Memory B cell (primary cell): ENCODE measurements at places on chromosomes 12 and 14.

GRCh38 chr12:106113824-106114446 is 24.8 kb downstream of the NUAK1 start:
- no peak for DNase-seq

DNA sequence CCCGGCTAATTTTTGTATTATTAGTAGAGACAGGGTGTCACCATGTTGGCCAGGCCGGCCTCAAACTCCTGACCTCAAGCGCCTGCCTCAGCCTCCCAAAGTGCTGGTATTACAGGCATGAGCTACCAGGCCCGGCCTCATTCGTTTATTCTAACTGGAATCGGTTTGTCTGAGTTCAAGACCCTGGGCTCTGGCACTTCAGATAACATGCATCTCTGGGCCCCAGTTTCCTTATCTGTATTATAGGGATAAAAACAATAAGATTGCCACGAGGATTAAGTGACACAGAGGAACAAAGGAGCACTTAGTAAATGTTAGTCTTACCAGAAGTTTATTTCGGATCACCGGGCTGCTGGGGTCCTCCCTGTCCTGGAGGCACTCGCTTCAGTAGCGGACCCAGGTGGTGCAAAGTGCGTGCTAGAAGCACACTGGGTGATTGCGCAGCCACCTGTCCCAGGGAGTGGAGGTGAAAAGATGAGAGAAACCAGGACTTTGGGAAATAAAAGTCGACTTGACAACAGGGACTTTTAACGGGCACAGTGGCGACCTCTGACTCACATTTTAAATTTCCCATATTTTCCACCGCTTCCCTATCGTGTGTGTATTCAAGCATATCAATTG is 37.5 kb downstream of the ACACB start:
- no peak for DNase-seq

DNA sequence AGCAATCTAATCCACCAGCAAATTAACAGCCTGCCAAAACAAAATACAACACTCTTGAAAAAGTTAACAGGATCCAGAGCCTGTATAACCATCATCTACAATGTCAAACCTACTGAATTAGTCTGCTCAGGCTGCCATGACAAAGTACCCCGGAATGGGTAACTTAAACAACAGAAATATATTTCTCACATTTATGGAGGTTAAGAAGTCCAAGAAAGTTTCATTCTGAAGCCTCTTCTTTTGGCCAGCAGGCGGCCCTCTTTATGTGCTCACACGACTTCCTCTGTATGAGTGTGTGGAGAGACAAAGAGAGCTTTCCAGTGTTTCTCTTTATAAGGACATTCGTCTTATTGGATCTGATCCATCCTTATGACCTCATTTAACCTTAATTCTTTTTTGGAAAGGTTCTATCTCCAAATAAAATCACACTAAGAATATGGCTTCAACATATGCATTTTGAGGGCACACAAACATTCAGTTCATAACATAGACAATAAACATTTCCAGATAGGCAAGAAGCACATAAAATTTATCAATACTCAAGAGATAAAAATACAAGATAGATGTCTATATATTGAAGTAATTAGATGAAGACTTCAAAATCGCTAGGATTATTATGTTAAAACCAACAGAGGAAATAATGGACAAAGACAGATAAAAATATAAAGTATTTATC is 5.9 kb upstream of the RERG start:
- DNase-seq: no peak

GRCh38 chr12:85693093-85693665 is 143.0 kb downstream of the RASSF9 start:
- no peak for DNase-seq

DNA sequence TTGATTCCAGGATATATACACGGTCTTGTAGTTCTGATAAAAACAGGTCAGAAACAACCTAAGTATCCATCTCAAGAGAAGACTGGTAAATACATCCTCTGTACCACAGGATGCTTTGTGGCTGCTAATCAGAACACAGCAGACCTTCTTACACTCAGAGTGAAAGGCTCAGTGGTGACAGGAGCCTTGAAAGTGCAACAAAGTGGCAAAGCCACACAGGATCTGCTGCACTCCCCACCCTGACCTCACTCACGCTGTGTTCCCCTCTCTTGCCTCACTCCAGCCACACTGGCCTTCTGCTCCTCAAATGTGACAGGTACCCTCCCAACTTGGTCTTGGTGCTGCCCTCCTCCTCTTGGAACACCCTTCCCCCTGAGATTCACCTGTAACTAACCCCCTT is 98.1 kb upstream of the GRIP1 start:
- DNase-seq: no peak

- no peak for DNase-seq
These were observed 27.8 kb upstream of the FAM222A start for GRCh38 chr12:109685574-109686447.

GRCh38 chr14:70515811-70516210 is 19.0 kb downstream of the ADAM20 start:
- DNase-seq: no peak

DNA sequence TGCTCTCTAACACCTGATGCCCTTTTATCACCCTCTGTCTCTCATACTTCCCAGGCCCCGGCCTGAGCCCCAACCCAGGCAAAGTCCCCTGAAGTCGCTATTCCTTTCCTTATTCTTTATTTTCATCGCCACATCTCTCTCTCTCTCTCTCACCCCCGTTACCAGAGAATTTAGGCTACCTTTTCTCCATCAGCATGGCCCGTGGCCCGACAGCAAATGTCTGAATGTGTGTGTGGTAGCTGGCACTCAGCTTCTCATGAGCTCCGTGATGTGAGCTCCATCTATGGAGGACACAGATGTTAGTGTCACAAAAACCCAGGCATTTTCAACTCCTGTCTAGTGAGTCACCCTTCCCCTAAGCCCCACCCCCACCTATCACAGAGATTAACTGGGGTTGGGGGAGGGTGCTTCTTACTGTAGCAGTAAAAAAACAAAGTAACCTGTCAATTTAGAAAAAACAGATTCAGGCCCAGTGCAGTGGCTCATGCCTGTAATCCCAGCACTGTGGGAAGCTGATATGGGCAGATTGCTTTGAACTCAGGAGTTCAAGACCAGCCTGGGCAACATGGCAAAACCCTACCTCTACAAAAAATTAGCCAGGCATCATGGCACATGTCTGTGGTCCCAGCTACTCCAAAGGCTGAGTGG is 53.8 kb downstream of the VCPKMT start:
- DNase-seq: no peak

GRCh38 chr14:61101803-61102548 is 120.9 kb downstream of the SLC38A6 start:
- no peak for DNase-seq

DNA sequence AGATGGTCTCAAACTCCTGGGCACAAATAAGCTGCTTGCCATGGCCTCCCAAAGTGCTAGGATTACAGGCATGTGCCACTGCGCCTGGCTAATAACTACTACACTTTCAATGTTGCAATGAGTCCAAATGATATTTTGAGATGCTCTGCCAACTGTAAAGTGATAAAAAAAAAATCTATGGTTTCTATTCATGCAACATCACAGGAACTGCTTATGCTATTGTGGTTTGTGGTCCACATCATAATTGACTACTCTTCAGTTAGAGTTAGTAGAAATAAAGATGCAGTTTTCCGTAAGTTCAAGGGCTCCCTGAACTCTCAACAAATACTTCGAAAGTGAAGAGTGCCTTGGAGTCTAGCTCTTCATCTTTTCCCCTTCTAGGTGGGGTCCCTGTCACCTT is 239.4 kb downstream of the C12orf75 start:
- DNase-seq: no peak

DNA sequence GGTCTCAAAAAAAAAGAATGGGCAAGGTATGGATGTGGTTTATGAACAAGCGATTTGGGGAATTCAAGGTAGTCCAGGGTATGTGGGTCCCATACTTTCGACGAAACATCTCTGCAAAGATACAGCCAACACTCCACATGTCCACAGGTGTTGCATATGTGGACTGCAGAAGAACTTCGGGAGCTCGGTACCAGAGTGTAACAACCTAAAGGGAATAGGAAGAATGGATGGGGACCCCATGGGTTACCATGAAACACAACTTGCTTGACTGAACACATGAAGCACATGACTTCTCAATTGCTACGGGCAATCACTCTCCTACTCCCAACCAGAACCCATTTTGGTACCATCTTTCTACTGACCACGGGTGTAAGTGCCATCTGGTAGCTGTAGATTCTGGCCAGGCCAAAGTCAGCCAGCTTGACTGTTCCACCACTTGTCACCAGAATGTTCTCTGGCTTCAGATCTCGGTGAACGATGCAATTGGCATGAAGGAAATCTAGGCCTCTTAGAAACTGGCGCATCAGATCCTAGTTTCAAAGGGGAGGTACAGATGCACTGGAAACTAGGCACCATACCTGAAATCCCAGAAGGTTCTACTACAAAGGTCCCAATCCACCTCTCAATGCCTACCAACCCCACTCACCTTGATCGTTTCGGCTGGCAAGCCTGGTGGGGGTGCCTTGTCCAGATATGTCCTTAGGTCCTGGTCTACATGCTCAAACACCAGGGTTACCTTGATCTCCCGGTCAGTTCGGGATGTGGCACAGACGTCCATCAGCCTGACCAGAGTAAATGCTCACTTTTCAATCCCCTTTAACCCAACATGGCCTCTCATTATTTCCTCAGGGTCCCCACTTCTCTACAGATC is 1.3 kb downstream of the CDK4 start:
- no peak for DNase-seq

- no peak for DNase-seq
These were observed 74.4 kb downstream of the MGST1 start for GRCh38 chr12:16421806-16422205.

GRCh38 chr12:113069149-113069548 is 12.6 kb downstream of the DTX1 start:
- no peak for DNase-seq

DNA sequence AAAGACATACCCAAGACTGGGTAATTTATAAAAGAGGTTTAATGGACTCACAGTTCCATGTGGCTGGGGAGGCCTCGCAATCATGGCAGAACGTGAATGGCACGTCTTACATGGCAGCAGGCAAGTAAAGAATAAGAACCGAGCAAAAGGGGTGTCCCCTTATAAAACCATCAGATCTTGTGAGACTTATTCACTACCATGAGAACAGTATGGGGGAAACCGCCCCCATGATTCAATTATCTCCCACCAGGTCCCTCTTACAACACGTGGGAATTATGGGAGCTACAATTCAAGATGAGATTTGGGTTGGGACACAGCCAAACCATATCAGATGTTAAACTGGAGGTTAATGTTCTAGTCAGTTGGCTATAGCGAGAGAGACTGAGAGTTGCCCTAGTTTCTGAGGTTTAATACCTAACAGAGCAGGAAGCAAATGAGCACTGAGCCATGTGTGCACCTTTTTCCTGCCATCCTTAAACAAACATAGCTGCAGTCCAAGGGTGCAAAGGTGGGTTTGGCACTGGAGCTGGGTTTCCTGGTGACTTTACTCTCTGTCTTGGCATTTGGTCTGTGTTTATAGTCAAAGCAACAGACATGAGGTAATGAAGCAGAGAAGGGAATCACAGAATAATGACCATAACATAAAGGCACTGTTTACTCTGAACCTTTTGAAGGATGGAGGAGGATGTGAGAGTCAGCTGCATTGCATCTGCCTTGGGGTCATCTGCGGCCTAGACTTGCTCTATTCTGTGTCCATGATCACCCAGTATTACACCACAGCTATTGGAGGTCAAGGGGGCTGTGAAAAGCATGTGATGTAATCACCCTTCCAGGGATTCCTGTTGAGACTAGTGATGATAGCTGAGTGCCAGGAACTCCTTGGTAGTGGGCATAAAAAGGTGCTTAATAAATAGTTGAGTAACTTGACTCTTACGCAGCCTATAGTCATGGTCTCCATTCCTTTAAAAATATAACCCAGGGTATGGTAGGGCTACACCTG is 83.6 kb upstream of the USP44 start:
- no peak for DNase-seq

GRCh38 chr12:78721906-78722305 is 142.7 kb upstream of the SYT1 start:
- no peak for DNase-seq

GRCh38 chr12:11067514-11067913 is 5.4 kb upstream of the TAS2R46 start:
- no peak for DNase-seq

GRCh38 chr12:56769868-56770267 is 6.7 kb downstream of the HSD17B6 start:
- DNase-seq: no peak

GRCh38 chr14:74965486-74966153 is 10.2 kb upstream of the PGF start:
- DNase-seq: no peak

GRCh38 chr12:94898388-94898787 is 105.1 kb downstream of the NDUFA12 start:
- DNase-seq: no peak

DNA sequence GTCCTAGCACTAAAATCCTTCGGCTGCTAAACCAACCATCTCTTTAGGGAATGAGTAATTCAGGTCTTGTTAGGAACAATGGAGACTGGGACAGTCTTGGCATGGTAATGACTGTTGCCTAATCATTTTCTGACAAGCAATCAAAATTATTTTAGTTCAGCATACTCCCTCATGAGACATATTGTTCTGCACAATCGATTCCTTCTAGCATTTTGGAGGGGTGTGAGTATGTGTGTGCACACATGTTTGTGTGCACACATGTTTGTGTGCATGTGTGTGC is 2.1 kb upstream of the KRT1 start:
- no peak for DNase-seq

DNA sequence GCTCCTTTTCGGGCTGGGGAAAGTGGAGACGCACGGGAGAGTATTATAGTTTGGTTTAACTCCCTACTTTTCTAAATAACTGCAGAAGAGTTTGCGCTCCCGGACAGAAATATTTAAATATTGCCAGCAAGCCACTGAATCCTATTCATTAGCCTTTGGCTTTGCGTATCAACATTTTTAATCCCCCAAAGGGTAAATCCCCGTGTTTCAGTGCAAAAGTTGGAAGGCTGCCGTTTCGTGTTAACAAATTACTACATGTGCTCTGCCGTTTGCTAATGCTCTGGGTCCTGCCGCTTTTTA is 372 bp upstream of the DPF3 start:
- DNase-seq: no peak

DNA sequence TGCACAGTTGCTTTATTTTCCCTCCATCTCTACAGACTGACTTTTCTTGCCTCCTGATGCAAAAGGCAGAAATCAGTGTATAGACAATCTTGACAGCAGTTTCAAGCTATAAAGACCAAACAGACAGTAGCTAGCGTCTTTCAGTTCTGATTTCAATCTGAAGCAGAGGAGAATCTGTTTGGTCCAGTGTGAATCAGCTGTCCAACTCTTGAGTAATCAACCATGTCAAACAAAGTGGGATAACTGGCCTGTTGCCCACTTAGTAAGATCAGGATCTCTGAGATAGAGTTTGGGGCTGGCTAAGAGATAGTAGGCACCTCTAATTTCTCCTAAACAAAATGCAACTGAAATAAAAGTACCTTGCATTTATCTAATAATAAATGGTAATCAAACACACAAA is 797.4 kb upstream of the FBXO33 start:
- no peak for DNase-seq

DNA sequence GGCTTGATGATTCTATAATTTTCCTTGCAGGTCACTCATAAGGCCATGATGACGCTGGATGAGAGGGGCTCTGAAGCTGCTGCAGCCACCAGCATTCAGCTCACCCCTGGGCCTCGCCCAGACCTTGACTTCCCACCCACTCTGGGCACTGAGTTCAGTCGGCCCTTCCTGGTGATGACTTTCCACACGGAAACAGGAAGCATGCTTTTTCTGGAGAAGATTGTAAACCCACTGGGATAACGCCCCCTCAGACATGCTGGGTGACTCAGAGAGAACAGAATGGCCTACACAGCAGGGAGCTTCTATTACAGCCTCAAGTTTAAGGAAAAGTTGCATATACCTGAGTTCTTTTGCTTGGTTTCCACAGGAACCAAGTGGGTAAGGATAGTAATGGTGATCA is 34.3 kb downstream of the SERPINA3 start:
- no peak for DNase-seq

GRCh38 chr14:56659378-56659777 is 79.8 kb downstream of the TMEM260 start:
- no peak for DNase-seq
